ENCODE measurements at places on chromosomes 4 and X. TPM values are rescaled to one million over a fixed set of nuclear protein-coding genes. Genes with fewer than 3 reads are reported as not detected.

- no peak for DNase-seq
Observed at GRCh38 chr4:101271516-101271915, 75.8 kb downstream of the PPP3CA start.

DNA sequence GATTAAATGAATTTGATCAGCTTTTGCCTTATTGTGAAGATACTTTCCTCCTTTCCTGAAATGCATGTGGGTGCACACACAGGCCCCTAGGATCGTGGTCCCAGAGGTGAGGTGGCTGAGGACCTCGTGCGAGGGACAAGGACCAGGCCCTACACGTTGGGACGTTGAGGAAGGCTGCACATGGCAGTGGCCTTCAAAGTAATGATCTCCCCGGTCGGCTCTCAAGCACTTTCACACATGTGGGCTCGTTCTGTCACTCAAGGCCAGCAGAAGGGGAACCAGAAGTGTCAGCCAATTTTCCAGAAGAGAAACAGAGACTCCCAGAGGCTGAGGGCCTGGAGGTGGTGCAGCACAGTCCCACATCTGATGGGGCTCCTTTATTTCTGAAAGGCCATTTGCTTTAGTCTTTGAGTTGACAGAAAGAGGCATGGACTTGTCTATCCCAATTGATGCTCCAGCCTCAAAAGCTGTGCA, 196.8 kb downstream of the AFAP1 start:
- DNase-seq, result no peak

DNA sequence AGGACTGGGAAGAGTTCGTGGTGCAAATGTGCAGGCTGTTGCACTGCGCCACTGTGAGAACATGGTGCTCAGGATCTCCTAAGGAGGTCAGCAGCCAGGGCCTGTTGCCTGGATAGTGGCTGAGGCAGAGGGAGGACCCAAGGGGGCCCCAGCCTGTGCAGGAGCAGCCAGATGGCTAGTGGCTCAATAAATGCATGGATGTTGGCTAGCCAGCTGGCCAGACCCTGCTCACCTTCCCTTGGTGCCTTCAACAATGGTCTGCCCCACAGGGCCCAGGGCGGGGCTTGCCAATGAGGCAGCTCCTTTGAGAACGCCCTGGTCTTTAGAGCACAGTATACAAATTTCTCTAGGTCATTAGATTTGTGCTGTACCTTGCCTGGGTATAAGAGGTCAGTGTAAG, 67.4 kb downstream of the TNIP2 start:
- no peak for DNase-seq

CXCL6 gene
- total RNA-seq, result not detected

HTR2C gene
- total RNA-seq, result not detected

ASB12 gene
- total RNA-seq, result not detected

PTPN13 gene
- total RNA-seq, result 79.2 TPM

CD38 gene
- total RNA-seq, result 2.9 TPM

All from uterus (tissue), 4 donors.